Brain (organoid and tissue), 16 donors: ENCODE measurements at places on chromosomes 1 and 21.

DNA sequence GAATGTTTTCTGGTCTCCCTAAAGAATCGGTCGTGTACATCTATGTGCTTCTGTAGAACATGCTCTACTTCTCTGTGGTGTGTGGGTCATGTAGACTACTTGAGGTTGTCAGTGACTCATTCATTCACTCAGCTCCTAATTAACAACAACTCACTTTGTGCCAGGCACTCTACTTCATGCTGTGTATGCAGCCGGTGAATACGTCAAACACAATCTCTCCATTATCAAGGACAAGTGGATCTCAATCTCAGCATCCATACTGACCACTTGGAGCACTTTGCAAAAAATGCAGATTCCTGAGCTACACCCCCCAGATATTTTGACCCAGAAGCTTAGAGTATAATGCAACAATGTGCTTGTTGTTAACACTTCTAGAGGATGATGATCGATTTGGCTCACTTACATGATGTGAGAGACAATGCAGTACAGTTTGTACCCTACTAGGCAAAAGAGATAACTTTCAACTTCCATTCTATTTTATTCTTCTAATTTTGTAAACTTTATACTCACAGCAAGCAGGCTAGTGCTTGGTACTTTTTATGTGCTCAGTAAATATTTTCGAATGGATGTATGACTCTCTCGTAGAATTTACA, 508.6 kb upstream of the ADAMTS5 start:
- no peak for DNase-seq

GRCh38 chr1:200128081-200128480, 100.6 kb downstream of the NR5A2 start:
- no peak for DNase-seq

GRCh38 chr1:183936791-183937190, 100.7 kb downstream of the COLGALT2 start:
- no peak for DNase-seq

DNA sequence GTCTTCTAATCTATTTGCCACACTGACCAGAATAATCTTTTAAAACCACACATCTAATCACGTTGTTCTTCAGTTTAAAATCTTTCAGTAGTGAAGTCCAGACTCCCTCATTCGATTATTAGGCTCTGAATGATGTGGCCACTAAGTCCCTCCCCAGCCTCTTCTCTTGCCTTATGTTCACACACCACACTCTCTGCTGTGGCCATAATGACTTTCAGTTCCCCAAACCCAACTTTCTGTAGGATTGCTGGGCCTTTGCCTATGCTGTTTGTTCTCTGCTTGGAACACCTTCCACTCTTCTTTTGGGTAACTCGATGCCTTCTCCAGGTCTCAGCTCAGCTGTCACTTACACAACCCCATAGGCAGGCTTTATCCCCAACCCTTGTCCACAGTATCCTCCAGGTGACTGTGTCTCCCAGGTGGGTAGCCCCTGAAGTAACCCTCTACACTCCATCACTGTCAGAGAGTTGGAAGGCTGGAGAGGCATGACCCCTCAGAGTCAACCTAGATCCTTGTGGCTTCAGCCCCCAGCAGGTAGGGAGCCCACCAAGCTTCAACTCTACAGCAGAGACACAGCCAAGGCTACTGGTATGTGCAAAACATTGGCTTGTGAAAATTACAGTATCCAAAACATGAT, 8.4 kb upstream of the SLC37A1 start:
- no peak for DNase-seq

- no peak for DNase-seq
Observed at GRCh38 chr1:26285366-26286063, 5.6 kb downstream of the SH3BGRL3 start.

GRCh38 chr1:151606857-151607256, 5.0 kb upstream of the SNX27 start:
- no peak for DNase-seq

GRCh38 chr1:219416598-219417238, 196.2 kb downstream of the ZC3H11B start:
- DNase-seq: peak; percentile 16

DNA sequence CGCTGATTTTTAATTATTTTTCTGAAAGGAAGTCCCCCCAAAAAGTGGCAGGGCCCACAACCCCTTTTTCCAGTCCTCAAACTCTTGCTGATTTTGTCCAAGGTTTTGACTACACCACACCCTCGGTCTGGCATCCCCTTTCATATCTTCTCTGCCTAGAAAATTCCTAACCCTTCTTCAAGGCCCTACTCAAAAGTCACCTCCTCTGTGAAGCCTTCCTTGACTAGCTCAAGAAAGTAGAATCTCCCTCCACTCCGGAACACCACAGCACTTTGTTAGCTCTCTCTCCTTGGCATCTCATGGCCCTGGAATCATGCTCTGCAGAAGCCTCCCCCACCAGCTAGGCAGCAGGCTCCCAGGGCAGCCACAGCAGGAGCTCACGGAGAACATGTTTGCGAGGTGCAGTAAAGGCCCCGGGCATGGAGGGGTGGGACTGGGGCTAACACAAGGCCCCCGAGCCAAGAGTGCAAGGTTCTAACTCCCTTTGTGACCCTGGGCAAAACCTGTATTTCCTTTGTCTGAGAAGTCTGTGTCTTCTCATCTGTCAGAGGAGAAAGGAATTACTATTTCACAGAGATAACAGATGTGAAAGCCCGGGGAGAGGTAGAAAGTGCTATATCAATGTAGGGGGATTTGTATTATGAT, 17.7 kb upstream of the S100A7 start:
- no peak for DNase-seq
